ENCODE measurements at places on chromosomes 16 and 17.
A peak's percentile ranks its signal among the peaks of the same experiment; 100 is the strongest.

DNA sequence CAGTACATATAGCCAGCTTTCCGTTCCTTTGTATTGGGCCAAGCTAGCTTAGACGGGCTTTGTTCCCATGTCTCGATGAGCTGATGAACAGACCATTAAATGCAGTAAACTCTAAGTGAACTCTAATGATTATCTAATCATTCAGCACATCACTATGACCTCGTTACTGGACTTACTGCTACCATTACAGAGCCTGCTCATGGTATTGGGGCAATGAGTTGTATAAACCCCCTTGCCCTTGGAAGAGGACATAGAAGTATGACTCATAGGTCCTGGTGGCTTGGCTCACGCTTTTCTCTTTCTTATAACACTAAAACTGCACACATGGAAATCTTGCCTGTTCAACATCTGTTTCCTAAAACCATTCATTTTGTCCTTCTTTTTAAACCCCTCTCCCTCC, 93.6 kb upstream of the DYNLRB2 start:
- no peak for DNase-seq

DNA sequence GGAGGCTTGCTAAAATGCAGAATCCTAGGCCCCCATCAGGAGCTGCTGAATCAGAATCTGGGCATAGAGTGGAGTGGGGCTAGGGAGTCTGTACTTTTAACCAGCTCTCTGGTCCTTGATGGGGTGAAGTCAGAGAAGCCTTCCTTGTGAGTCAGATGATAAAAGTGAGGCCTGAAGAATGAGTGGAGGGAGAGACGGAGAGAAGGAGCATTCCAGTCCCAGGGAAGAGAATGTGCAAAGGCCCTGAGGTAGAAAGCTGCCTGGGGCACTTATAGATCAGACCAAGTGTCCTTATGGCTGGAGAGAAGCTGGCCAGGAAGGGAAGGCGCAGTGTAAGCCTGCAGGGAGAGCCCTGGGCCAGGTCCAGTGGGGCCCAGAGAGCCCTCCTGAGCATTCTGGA, 235.1 kb upstream of the NLRP1 start:
- DNase-seq, result no peak

DNA sequence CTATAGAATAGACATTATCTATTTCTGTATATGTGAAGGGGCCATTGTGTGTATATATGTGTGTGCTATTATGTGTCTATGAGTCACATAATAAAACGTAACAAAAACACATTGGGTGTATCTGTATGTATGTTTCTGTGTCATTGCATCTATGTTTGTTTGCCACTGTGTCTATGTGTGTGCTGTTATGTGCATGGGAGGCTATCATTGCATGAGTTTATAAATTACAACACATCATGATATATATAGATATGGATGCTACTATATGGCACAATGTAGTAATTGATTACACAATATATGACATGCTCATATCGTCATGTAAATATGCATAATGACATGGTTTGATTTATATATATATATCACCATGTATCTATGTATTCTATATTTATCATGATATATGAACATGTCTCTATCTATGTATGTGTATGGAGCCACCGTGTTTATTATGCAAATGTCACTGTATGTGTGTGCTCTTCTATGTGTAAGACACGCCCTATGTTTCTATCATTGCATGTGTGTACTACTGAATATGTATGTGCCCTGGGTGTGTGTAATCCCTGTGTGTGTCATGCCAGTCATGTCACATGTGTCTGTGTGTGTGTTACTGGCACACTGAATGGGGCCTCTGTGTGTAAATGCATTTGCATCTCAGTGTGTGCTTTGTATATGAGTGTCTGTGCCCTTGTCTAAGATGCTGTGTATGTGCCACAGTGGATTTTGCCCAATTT, 1.4 kb upstream of the TSPOAP1 start:
- DNase-seq, result peak; percentile 22

DNA sequence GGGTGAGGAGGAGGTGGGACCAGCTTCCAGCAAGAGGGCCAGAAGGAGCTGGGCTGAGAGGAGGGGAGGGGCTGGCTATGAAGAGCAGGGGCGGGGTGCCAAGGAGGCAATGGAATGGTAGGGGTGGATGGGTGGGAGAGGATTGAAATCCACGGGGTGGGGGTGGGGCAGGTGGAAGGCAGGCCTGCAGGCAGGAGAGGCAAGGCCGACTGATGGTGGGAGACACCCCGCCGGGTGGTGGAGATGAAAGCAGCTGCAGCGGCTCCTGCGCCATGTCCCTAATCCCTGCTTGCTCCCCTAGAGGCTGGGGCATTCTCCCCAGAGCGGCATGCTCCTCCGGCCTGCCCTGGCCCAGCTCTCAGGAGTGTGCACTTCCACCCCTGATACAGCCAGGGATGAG, 27.8 kb upstream of the TAC4 start:
- DNase-seq, result no peak

DNA sequence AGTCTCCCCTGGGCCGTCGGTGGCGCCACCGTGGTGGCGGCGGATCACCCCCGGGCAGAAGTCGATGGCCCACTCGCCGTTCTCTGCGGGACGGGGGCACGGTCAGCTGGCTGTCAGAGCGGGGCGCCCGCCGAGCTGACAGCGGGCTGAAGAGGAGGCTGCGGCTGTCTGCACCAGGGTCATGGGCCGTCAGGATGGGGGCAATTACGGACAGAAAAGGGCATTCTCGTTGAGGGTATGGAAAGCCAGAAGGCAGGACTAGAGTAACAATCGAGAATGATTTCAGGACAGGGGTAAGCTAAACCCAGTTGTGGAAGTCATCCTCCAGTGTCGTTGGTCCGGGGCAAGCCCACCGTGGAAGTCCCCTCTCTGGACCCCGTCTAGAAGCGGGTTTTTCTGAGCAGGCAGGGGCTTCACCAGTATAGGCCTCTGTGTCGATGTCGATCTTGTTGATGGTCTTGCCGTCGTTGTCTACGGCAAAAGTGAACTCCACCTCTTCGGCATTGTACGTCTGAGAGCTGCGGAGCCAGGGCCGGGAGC, 1.7 kb downstream of the CHRNE start:
- DNase-seq, result no peak

DNA sequence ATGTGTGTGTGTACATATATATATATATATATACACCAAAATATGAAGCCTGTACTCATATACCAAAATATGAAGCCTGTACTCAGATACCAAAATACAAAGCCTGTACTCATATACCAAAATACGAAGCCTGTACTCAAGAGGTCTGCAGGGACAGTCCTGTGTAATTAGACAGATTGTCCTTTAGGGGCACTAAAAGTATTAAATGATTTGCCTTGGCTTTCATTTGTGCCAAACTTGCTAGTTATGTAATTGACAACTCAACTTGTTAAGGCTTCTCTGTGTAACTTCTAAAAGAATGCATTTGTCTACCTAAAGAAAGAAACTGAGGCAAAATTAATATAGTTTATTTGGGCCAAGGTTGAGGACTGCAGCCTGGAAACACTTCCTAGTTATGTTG, 30.8 kb upstream of the DHX40 start:
- no peak for DNase-seq

DNA sequence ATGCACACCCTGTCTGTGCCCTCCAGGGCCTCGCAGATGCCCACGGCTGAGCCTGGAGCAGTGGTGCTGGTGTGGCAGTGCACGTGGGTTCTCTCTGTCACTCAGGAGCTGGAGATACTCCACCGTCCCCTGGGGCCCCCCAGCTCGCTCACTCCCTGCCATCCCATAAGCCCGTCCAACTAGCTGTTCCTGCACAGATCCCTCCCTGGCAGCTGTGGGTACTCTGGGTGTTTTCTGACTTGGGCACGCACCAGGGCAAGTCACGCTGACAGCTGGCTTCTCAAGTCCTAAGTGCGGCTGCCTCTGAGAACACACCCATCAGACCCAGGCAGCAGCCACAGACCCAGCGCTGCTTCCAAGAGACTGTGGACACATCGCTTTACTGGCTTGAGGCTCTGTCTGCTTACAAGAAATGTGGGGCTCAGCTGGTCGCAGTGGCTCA, 25.4 kb upstream of the ITGB4 start:
- DNase-seq, result no peak

DNA sequence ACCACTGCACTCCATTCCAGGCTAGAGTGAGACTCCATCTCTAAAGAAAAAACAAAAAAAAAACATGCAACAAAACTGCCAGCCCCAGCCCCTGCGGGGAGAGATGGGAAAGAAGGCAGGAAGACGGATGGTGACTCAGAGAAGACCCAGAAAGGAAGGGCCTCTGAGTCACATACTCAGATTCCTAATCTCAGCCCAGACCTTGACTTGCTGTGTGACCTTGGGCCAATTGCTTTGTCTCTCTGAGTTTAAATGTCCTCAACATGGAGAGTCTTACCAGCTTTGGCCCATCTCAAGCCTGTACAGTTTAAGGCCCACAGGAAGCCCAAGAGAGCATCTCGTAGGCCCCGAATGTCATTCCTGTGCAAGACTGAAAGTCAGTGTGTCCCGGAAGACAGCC, 86.5 kb upstream of the LHX1 start:
- no peak for DNase-seq

GRCh38 chr16:2964475-2965336, 631 bp downstream of the KREMEN2 start:
- DNase-seq, result peak; percentile 49

DNA sequence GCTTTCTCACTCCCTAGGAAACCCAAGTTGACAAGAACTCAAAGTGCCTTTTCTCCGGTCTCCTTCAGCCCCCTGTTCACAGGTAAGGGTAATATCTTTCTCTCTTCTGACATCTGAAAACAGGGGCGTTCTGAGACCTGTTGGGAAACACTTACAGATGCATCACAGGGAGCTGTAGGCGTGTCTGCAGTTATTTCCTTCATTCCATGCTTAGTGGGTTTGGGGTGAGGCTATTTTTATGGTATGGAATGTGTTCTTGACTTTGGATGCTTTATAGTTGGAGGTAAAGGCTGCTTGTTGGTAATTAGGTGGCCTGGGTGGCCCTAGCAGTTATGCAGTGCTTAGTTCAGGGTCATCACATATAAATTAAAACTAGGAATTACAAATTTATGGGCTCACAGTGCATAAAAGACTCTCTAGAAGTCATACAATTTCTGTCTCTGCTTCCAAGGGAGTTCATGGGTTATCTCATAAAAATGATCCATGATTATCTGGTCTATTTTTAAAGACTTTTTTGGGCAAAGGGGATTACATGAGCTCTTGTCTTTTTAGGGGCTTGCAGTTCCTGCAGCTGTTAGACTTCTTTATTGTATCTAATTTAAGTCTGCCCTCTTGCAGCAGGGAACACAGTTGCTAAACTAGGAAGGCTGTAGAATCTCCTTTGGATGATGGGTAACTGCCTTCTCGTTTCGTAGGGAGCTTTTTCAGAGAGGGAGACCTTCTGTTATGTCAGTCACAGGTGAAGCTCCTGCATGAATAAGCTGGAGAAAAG, 10.2 kb downstream of the SOCS7 start:
- DNase-seq, result no peak

DNA sequence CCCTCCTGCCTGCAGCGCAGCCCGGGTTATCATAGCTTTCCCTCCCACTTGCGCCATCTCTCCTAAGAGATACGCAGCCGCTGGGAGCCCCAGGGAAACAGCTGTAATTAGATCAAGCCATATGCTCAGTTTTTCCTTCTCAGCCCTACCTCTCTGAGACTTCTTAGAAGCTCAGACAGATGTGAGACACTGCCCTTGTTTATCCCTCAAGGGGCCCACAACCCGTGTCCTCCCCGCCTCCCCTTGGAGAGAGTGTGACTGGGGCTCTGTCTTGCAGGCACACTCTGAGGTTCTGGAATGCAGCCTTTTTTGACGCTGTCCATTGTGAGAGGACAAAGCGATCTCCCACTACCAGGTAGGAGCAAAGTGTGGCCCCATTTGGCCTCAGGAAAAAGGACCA, 31.2 kb downstream of the CIBAR2 start:
- no peak for DNase-seq
